ENCODE measurements at places on chromosomes 4 and X. TPM values are rescaled to one million over a fixed set of nuclear protein-coding genes. Genes with fewer than 3 reads are reported as not detected.

GRCh38 chr4:36353998-36354397 lies 72.6 kb downstream of the DTHD1 start:
- DNase-seq = no peak

DNA sequence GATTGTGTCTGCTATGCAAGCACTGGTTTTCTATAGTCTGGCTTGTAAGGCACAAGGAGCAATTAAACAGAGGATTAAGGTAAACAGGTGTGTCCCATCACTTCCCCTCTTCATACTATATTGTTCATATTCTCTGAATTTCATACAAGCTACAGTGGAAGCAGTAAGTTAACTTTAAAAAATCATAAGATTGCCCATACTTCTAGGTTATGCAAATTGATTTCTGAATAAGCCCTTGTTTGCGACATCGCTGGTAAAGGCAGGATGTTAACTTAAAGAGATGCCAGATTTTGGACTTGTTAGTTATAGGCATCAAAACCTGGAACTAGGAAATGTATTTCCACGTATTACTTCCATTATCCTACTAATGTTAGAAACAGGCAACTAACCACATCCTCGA lies 1.0 kb upstream of the TMEM131L start:
- DNase-seq = no peak

- DNase-seq = peak; percentile 73
Measured at GRCh38 chr4:37603070-37603468, 83.1 kb downstream of the RELL1 start.

GRCh38 chr4:3317011-3317655 lies 24.3 kb downstream of the RGS12 start:
- DNase-seq = no peak

DNA sequence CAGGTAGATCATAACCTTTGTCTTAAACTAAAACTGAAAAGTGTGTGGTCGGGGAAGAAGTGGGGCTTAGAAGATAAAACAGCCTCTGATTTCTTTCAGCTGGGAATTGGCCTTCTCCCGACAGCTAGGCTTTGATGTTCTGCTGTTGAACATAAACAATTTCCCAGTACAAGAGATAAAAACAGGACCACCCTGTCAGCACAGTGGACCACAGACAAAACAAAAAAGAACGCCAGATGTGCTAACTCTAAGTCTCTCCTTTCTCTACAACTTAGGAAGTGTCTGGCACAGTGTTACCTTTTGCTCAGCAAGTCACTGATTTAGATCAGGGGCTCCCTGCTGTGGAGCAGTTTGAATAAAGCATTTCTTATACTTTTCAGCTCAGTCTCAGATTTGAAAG lies 87.5 kb upstream of the UXT start:
- no peak for DNase-seq

GRCh38 chr4:93373893-93374860 lies 454.4 kb upstream of the ATOH1 start:
- no peak for DNase-seq

- no peak for DNase-seq
Measured at GRCh38 chrX:331151-331824, 12.7 kb upstream of the GTPBP6 start.

GRCh38 chr4:40940317-40940741 lies 190.6 kb downstream of the NSUN7 start:
- DNase-seq = no peak

DNA sequence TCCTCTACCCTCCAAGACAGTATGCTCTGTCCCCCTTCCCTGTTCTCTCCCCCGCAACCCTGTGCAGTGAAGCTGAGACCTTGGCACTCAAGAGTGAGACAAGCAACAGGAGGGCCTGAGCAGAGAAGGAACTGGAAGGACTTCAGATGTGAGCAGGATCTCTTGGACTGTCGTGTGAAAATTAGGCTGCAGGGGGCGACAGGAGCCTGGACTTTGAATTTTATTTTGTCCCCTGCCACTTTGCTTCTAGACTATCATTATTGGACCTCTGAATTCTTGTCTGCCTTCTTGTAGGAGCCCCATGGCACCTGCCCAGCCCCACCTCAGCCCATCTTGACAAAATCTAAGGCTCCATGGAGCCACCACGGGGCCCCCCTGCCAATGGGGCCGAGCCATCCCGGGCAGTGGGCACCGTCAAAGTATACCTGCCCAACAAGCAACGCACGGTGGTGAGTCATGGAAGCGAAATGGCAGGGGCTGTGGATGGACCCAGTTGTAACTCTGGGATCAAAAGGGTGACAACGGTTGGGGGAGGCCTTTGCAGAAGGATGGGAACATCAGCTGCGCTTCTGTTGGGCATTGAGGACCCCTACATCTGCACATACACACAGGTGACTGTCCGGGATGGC lies 1.7 kb downstream of the ARAF start:
- DNase-seq = no peak

DNA sequence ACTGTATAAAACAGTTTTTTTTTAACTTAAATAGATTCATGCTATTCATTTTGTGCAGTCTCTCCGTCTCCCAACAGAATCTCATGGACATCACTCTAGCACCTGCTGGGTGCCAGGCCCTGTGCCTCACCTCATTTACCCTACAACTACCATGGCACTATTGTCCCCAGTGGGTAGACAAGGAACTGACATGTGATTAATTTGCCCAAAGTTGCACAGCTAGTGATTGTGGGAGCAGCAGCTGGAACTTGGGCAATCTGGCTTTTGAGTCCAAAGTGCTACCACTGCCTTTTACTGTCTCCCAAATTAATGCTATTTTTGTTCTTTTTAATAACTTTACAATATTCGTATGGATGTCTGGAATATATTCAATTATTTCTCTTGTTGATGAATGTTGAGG lies 11.2 kb upstream of the PGRMC2 start:
- no peak for DNase-seq

DNA sequence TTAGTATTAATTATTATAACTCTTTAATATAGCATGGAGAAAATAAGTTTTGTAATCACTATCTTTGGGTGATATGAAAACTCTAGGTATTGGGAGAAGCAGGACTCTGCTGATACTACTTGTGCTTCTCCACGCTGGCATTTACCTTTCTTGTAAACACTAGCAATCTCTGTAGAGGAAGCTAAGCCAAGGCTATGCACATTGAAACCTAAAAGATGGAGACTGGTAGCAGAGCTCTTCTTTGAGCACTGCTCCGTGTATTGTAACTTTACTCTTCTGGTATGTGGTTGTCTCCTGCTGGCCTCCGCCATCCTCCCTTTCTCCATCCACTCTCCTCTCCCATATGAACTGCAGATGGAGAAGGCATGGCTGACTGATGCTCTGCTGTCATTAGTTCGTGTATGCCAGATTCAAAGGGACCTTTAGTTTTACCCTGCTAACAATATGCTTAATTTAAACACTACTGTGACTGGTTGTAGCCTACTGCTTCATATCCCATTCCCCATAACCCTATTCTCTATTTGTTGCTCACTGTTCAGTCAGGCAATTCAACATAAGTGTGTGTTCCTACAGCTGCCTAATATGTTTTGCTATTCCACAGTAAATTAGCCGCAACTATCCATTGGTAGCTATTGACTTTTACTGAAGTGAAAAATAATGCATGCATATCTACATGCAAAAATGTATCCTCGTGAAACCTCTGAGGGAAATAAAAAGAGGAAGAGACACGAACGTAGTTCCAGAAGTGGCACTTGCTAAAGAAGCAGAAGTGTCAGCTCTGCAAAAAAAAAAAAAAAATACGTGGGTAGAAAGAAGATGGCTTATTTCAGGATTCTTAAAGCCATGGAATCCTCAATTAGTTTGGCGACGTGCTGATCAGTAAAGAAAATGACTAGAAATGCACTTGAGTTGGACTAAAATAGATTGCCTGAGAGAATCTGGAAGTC lies 55.6 kb upstream of the CCSER1 start:
- DNase-seq = no peak

Gene LONRF3
- total RNA-seq = 8.1 TPM

Gene BTK
- 1.3 TPM for total RNA-seq

Gene FGB
- total RNA-seq = not detected

Gene HTN3
- total RNA-seq = not detected

Gene GAGE12J
- total RNA-seq = not detected

Gene OPN1MW3
- total RNA-seq = not detected

Gene HSFX2
- total RNA-seq = not detected

Gene TMEM271
- 0.91 TPM for total RNA-seq

Gene RIPPLY1
- total RNA-seq = not detected

Gene BMPR1B
- total RNA-seq = 59.8 TPM

Gene IQSEC2
- 19.8 TPM for total RNA-seq

Gene TLR6
- total RNA-seq = 1.0 TPM

Measured in prostate gland (tissue), 2 donors.